ENCODE measurements at places on chromosomes 4 and X.

GRCh38 chrX:48459483-48459882, 10.6 kb downstream of the SLC38A5 start:
- no peak for DNase-seq

DNA sequence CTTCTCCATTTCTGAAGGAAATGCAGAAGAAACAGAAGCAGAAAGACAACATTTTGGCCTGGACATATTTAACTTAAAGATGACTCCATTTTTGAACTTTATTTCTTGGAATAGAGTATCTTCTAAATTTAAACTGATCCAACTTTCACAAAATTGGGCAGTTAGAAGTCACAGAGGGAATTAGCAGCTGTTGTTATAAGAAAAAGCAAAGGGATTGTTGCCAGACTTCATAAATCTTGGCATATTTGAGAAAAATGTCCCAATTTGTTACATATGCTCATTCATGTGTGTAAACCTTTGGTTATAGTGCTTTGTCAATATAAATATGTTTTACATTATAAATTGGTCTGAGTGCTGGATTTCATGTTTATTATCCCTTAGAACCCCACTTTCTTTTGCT, 3.4 kb downstream of the GLUD2 start:
- DNase-seq, result no peak

DNA sequence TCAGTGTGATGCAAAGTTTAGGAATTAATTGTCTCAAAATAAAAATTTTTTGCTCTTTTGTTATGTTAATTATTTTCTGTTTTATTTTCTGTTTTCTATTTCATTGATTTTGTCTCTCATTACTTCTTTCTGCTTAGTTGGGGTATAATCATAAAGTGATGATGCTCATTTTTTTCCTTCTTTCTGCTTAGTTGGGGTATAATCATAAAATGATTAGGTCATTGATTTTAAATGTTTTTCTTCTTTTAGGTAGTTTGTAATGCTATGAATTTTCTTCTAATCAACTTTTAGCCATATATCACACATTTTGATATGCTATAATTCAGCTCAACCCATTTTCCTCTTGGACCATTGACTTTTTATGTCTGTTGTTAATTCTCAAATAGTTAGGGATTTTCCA, 43.7 kb downstream of the NEUROG2 start:
- DNase-seq, result no peak

- no peak for DNase-seq
These were observed 33.1 kb upstream of the CYP4V2 start for GRCh38 chr4:186158021-186158813.

- DNase-seq, result no peak
These were observed 44.6 kb downstream of the C4orf33 start for GRCh38 chr4:129140521-129140920.

- DNase-seq, result no peak
These were observed 48.3 kb downstream of the ATXN3L start for GRCh38 chrX:13271511-13271910.

DNA sequence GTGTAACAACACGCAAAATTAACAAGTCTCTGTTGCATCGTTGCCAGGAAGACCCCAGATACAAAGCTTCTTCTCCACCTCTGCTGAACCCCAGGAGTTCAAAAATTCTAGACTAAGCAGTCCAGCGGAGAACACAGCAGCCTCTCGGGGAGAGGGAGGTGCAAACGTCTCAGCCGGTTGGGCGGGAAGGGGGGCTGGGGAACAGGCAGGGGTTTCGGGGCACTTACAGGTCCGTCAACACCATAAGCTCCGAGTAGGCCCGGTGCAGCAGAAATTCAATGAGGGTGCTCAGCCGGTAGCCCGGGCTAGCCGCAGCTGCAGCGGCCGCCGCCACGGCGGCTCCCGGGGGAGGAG, 394 bp downstream of the MED14 start:
- no peak for DNase-seq

GRCh38 chr4:106421441-106422296, 53.1 kb upstream of the GIMD1 start:
- DNase-seq, result peak; percentile 11

- no peak for DNase-seq
These were observed 560.8 kb downstream of the FGF13 start for GRCh38 chrX:138150709-138151108.

- DNase-seq, result no peak
These were observed 221.5 kb upstream of the NDST4 start for GRCh38 chr4:115334736-115335411.

GRCh38 chr4:177266506-177266905, 43.2 kb upstream of the NEIL3 start:
- no peak for DNase-seq

GRCh38 chr4:146439999-146440398, 81.7 kb downstream of the SLC10A7 start:
- DNase-seq, result no peak

DNA sequence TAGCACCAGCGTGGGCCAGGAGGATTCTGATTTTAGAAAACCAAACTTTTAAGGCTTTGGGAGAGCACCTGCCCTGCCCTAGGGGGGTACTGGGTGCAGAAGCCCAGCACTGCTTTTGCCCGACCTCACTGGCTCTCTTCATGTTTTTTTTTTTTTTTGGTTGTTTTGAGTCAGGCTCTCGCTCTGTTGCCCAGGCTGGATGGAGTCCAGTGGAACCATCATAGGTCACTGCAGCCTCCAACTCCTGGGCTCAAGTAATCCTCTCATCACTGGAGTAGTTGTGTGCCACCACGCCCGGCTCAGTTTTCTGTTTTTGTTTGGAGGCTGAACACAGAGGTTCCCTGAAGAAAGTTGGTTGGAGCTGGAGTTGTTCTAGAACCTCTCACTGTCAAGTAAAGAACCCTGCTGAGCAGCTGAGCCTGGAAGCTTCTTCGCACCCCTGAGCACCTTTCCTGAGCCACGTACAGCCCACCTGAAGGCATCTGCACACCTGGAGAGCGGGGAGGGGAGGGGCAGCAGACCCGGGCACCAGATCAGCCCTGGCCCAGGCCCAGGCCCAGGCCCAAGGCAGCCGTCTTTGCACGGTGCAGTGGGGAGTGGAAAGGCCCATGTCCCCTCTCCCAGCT, 49.5 kb downstream of the SHROOM2 start:
- no peak for DNase-seq

DNA sequence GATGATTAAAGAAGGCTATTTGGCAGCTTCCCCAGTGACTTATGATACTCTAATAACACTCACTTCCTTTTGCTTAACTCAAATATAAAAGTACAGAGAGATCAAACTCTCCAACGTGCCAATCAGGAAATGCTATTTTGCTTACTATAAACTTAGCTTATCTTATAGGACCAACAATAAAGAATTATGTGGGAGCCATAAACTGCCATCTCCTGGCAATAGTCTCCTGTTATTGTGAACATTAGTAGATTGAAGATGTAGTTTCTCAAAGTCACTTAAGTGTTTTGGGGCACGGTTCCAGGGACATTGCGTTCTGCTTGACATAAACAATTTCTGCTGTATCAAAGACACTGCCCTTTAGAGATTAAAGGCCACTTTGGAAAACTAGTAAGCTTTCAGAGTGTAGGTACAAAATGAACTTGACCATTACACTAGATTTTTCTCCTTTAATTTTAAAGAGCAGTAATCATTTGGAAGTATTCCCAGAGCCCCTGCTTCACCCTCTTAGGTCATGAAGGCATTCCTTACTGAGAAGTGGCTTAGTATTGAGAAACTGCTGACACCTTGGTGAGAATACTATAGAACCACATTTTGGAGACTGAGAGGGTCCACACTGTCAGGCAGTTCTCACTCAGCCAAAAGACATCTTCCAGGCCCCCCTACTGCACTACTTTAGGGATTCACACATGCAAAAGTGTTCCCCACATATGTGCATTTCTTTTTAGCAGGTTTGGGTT, 51.9 kb downstream of the MAOA start:
- DNase-seq, result no peak

- DNase-seq, result no peak
These were observed 880.6 kb upstream of the INTU start for GRCh38 chr4:126752126-126752525.

DNA sequence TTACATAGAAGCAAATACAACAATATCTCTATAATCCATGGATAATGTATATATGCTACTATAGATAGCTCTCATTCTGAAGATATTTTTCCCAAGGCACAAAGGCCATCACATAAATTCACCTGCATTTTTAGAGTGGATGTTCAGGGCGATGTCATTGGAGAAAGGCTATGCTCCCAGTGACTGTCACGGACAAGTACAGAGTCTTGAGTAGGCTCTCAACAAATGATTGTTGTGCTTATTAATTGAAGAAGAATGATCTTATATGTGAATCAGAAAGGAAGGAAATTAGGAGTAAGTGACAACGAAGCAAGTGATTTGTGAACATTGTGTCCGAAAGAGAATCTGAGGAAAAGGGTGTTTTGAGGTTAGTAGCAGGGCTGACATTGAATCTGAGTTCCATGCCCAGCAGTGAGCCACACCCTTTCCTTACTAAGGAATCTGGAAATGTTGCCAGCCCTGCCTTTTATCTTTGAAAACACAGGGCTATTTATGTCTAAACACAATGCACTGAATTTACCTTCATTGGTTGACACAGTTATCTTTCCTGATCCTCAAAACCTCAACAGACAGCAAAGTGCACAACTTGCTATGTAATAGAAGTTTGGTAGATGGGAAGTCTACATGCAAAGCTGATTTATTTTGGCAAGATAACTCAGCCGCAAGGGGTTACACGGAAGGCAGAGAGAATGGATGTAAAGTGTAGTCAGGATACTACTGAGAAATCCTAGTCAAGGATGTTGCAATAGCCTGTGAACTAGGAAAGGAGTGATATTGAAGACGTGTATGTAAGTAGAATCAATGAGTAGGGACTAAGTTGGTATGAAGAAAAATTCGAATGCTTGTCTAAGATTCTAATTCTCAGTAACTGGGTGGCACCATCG, 50.4 kb downstream of the SORBS2 start:
- DNase-seq, result no peak

GRCh38 chr4:87895964-87896621, 63.3 kb downstream of the MEPE start:
- peak; percentile 77 for DNase-seq

- DNase-seq, result peak; percentile 2
These were observed 57.4 kb downstream of the TSC22D3 start for GRCh38 chrX:107718156-107718621.

DNA sequence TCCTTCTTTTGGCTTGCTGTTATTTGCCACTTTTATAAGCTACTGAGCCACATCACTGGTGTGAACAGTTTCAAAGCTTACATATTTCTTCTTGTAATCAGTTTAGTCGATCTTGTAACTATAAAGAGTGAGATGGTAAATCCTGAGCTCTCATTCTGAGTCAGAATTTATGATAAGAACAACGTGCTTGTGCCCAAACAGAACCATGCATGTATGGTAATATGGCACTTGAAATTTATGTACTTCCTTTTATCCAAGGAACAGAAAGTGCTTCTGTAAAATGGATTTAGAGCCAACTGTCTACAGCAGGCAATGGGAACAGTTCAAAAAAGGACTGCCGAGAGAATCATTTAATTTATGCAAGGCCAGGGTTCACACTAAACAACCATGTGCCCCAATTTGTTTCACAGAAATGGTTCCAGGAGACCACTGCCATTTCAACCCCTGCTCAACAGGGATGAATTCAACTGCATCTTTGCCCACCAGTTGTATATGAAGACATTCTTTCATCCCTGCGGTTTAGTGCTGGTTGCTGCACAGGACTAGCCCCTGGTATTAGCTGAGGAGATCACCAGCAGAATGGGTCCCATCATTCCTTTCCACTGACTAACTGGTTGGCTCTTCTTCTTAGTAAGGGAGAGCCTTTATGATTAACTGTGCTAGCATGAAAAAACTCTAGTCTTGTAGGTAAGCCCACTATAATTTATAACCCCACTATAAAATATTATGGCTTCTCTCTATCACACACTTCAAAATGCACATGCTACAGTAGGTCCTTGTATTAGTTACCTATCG, 162.9 kb upstream of the PGRMC2 start:
- DNase-seq, result no peak

- no peak for DNase-seq
These were observed 2.1 kb upstream of the MTNR1A start for GRCh38 chr4:186557486-186557885.

- DNase-seq, result no peak
These were observed 35.8 kb downstream of the BCOR start for GRCh38 chrX:40061871-40062524.

DNA sequence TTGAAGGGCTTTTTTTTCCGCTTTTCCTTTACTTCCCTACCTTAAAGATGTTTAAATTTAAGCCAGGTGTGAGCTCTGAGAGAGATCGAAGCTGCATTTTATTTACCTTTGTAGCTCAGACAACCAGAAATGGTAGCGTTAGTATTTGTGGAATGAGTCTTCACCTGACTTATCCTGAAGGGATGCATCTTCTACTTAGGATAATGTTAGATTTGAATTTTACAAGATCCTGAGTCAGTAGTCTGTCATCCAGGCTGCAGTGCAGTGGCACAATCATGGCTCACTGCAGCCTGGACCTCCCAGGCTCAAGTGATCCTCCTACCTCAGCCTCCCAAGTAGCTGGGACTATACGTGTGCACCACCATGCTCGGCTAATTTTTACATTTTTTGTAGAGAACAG, 26.2 kb downstream of the TMSB4X start:
- no peak for DNase-seq

- no peak for DNase-seq
These were observed 43.2 kb downstream of the GSTCD start for GRCh38 chr4:105751718-105752299.

DNA sequence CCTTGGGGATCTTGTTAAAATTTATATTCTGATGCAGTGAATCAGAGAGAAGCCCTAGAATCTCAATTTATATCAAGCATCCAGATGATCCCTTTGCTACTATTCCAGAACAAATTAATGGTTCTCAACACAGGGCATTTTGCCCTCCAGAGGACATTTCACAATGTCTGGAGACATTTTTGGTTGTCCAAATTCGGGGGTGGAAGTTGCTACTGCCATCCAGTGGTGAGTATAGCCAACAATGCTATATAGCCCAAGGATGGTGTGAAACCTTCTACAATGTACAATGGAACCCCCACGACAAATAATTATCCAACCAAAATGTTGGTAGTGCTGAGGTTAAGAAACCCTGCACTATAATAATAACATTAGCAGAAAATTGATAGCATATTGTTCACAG, 2440.0 kb downstream of the PCDH7 start:
- peak; percentile 2 for DNase-seq

DNA sequence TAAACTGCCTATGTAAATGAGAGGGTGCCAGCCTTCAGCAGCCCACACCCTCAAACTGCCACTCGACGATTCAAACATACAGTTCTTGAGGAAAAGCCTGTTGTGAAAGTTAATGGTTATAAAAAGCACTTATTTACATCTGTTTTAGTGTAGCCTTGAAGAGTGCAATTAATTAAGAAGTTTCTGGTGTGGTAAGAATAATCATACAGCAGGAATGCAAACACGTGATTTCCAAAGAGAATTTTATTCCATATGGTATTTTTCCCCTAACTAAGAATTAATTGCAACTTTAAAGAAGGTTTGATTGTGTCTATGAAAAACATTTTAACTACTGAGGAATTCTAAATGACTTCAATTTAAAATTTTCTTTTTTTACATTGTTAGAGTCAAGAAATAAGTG, 176.3 kb upstream of the PITX2 start:
- DNase-seq, result no peak

Measured in SW 1271 (cell line).